ENCODE measurements at places on chromosomes 1 and 21. TPM values are rescaled to one million over a fixed set of nuclear protein-coding genes. Genes with fewer than 3 reads are reported as not detected.

DNA sequence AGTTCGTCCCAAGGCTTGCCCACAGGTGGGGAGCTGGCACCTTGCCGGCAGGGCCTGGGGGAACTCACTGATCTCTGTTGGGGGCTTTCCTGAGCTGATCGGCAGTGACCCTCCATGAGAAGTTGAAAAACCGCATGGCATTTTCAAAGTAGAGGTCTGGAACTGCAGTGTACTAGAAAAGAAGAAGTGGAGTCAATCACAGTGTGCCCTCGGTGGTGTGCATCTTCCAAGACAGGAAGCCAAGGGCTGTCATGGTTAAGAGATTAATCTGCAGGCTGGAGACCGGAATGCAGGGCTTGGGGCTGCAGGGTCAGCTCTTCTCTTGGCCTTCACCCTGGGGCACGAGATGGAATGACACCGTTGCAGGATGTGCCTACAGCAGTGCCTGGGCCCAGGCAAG, 56.8 kb downstream of the ECE1 start:
- DNase-seq = no peak

DNA sequence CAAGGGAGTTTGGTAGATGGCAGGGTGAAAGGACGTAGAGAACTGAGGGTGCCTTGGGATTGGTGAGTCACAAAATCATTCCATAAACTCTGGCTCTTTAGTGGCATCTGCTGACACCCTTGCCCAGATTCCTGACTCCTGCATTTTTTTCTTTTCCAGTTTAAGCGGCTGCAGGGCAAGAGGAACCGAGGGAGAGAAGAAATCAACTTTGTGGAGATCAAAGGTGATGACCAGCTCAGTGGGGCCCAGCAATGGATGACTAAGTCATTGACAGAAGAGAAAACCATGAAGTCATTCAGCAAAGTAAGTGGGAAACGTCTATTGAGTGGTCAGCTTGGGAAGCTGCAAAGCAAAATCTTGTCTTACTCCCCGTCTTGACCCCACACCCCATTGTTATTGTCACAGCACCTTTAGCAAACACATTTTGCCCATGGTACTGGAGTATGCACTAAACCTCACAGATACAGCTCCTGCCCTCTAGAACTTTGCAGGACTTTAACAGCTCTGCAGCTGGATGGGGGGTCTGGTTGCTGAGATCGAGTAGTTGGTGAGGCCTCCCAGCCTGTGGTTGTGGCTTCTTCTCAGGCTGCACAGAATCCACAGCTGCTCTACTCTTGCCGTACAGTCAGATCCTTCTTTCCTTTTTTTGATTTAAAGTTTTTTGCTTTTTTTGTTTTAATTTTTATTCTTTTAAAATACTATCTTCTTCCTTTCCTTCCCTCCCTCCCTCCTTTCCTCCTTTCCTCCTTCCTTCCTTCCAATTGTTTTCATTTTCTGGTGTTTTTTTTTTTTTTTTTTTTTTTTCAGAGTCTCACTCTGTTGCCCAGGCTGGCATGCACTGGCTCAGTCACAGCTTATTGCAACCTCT, 21.9 kb downstream of the SH2D2A start:
- DNase-seq = no peak

DNA sequence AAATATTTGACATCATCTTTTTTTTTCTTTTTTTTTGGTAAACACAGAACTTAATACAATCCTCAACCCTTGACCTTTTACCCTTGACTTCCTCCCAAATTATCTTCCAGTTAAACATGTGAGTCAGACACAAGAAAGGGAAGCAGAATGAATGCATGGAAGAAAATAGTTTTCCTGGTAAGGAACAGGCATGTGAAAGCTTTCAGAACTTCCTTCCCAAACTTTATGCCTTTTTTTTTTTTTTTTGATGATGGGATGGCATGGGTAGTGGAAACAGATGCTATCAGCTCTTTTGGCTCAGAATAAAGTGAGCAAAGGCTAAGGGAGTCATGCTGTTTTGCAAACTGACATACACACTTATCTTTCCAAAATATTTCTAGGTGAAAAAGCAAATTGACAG, 1079.1 kb downstream of the TTLL7 start:
- DNase-seq = no peak

DNA sequence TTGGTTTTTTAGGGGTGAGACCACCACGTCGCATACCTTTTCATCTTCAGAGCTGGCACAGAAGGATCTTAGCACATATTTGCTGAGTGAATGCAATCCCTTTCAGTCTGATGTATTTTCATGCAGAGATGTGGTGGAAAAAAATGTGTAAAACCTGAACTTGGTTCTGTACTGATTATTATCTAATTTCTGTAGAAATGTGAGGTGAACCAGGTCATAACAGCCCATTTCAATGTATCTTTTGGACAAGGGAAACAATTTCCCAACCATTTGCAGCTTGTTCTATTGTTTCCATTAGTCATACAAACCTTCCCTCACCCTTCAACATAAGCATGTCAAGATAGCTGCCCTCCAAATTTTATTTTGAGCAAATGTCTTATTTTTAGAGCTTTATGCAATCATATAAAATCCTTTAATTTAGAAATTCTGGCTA, 46.8 kb upstream of the RUNX1 start:
- peak; percentile 20 for DNase-seq

DNA sequence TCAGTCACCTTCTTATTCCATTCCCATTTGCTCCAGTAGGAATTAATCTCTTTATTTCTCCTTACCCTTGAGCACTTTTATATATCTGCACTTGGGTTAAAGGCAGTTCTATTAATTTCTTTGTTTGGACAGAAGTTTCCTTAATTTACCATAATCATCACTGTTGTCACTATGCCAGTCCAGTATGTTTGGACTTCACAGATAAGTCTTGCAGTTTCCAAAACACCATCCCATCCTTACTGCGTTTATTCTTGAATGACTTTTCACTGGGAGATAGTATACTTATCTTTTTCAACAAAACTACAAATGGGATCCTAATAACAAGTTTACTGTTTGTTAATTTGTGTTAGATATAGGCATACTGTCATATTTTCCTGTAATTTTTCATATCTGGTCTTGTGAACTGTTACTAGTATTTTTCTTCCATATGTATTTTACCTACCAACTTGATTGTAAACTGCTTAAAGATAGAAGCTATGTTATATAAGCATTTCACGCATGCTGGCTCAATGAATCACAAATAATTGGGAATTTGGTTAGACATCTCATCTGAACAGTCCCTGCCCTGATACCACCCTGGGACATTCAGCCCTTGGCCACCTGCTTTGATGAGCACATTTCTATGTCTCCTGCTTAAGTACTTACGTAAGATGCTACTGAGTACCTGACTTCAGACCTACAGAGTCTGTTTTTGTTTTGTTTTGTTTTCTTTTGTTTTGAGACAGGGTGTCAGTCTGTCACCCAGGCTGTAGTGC, 78.2 kb downstream of the OLFML2B start:
- DNase-seq = no peak

- DNase-seq = no peak
Measured at GRCh38 chr1:114033216-114033706, 54.0 kb downstream of the OLFML3 start.

- DNase-seq = no peak
Measured at GRCh38 chr1:42231253-42231652, 66.7 kb upstream of the GUCA2A start.

DNA sequence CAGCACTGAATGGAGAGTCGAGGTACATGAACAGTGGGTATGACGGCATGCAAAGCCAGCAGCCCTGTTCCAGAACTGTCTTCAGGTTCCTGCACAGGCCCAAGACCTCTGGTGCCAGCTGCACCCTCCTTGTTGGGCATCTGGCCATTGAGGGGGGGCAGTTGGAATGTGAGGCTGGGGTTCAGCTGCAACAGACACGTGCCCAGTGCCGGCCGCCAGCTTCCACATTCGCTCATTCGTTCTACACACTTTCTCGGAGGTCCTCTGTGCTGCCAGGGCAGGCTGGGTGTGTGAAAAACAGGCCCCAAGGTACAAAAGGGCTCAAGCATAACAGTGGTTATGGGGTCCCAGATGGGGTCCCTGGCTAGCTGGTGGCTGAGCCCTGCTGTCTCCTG, 37.9 kb upstream of the SLC19A1 start:
- DNase-seq = no peak

GRCh38 chr1:89881415-89882058, 60.7 kb downstream of the LRRC8D start:
- DNase-seq = no peak

DNA sequence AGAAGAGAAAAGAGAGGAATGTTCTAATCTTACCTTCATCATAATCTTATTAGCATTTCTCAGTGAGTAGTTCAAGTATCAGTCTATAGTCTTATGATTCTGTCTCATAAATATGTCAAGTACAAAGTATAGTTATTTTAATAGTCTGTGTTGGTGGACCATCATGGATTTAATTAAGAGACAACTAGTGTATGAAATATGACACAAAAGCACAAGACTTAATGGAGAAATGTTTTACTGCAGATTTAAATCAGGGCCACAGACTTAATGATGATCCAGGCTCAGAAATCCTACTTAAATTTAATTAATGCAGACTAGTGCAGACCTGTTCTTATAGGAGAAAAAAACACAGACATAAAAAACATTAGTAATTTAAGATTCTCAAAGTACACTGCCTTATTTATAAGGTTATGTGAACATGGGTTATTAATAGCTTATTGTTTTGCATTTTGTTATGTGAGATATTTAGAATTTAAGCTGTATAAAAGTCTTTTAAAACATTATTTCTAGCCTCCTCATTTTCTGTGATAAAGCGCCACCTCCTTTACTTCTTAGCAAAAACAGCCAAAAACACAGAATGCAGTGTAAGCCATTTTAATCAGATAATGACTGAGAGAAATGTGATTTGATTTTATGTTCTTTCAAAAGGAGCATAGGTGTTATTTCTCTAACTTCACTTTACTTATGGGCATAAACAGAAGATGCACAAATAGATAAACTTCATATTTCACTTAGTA, 255.0 kb upstream of the SNX7 start:
- no peak for DNase-seq

DNA sequence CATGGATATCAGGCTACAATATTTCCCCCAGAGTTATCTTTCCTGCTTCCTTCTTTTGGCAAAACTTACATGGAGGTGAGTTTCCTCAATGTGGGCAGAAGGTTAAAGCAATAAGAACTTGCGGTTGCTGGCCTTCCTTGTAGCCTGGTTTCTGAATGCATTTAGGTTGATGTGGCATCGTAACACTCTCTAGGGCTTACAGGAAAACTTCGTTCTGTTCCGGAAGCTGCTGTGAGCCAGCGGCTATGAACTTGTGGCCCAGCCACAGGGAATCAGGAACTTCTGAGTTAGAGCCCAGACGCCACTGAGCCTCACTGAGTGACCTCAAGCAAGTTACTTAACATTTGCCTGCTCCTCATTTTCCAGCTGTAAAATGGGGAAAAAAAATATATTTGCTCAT, 623.4 kb upstream of the ADAMTS5 start:
- DNase-seq = no peak

GRCh38 chr1:200351826-200352549, 57.8 kb downstream of the ZNF281 start:
- DNase-seq = peak; percentile 23

GRCh38 chr1:157725221-157725577, 24.6 kb upstream of the FCRL3 start:
- DNase-seq = no peak

DNA sequence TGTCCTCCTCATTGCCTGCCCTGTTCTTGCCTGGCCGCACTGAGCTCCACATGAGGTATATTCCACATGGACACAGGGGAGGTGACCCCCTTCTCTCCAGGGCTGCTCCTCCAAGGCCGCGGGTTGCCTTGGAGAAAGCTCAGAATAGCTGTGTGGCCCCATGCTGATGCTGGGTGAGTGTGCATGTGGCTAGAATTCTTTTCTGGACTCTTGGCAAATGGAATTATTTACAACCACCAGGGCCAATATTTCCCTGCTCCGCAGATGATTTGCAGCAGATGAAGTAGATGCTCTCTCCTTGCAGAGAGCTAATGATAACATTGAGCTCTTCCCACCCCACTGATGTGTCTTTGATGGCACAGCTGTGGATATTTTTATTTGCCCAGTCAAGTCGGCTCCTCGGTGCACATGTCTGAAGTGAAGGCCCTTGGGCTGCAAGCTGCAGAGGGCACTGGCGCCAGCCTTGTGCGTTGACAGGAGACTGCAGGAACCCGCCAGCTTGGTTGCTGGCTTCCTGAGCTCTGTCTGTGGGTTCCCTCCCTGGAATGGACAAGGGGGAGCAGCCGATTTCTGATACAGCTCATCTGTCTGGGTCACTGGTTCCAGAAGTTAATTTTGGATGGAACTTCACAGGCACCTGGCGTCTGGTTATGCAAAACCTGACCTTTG, 404.7 kb upstream of the VAMP3 start:
- DNase-seq = no peak

GRCh38 chr1:109804660-109805059, 40.9 kb upstream of the EPS8L3 start:
- peak; percentile 1 for DNase-seq

GRCh38 chr21:44531606-44532564, 8.1 kb downstream of the KRTAP10-1 start:
- peak; percentile 1 for DNase-seq

DNA sequence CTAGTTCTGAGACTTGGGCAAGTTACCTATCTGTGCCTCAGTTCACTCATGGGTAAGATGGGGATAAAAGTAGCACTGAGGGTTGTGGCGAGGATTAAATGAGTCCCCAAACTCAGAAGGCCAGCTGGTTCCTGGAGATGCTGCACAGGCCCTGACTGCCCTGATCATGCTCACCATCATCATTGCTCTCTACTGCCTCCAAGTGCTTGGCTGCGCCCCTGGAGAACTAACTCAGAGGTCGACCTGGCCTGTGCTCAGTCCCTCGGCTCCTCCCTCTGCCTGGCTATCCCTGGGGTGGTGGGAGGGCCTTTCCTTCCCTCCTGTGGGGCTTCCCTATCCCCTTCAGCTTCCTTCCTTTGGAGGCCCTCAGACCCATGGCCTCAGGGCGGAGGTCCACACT, 5.6 kb downstream of the SLC5A9 start:
- peak; percentile 22 for DNase-seq

DNA sequence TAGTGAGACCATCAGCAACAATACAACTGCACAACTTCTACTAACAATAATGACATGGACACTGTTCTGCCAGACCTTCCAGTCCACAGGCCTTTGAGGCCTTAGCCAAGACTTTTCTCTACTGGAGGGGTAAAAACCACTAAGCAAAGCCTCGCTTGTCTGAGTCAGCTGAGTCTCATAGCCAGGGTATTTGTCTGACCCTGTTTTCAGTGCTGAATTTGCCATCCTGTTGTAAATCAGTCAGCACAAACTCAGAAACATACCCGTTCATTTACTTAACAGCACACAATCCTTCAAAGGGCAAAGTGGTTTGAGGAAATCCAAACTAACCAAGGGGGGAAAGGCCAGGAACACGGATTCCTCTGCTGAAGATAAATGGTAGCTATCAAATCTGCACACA, 537.8 kb downstream of the SMYD3 start:
- no peak for DNase-seq

The MAP3K6 gene
- 6.5 TPM for total RNA-seq

The C1orf94 gene
- not detected for total RNA-seq

The GUCA2A gene
- not detected for total RNA-seq

The TFF2 gene
- total RNA-seq = not detected

The CR1 gene
- 0.05 TPM for total RNA-seq

The VTCN1 gene
- not detected for total RNA-seq

The TMEM53 gene
- 5.5 TPM for total RNA-seq

The KRTAP13-3 gene
- total RNA-seq = not detected
